ENCODE measurements at places on chromosomes 16 and 17.
A peak's percentile ranks its signal among the peaks of the same experiment; 100 is the strongest.

DNA sequence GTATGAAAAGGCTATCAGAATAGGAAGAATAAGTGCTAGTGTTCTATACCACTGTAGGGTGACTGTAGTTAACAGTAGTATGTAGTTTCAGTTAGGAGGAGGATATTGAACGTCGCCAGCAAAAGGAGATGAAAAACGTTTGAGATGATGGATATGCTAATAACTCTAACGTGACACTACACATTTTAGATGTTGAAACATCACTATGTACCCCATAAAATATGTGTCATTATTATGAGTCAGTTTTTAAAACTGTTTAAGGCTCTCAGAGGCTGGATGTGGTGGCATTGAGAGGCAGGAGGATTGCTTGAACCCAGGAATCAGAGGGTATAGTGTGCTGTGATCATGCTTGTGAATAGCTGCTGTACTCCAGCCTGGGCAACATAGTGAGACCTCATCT, 31.8 kb downstream of the UBN1 start:
- DNase-seq = no peak

GRCh38 chr17:3727041-3727440, 3.3 kb downstream of the HASPIN start:
- DNase-seq = peak; percentile 73

DNA sequence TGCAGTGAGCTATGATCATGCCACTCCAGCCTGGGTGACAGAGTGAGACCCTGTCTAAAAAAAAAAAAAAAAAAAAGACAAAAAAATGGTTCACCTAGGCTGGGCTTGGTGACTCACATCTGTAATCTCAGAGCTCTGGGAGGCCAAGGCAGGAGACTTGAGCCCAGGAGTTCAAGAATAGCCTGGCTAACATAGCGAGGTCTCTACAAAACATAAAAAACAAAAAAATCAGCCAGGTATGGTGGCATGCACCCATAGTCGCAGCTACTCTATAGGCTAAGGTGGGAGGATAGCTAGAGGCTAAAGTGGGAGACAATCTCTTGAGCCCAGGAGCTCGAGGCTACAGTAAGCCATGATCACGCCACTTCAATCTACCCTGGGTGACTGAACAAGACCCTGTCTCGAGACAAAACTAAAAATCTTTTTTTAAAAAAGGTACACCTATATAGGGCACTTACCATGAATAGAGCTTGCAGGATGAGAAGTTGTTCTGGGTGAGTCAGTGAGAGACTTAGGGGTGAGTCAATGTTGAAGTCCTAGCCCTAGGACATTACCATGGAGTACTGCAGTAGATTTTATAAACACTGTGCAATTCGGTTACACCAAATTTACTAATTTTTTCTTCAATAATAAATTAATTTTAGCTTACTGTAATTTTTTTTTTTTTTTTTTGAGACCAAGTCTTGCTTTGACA, 19.0 kb downstream of the USP32 start:
- no peak for DNase-seq

DNA sequence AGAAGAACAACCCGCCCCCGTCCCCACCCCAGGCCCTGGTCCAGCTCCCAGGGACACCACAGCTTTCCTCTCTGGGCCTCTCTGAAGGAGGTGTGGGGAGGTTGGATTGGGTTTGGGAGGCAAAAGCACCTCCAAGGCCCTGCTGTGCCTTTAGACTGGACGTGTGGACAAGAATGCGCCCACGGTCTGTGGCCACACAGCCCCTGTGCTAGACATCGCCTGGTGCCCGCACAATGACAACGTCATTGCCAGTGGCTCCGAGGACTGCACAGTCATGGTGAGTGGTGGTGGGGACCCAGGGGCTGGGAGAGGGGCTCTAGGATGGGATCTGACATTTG, 3.0 kb downstream of the CORO1A start:
- no peak for DNase-seq

DNA sequence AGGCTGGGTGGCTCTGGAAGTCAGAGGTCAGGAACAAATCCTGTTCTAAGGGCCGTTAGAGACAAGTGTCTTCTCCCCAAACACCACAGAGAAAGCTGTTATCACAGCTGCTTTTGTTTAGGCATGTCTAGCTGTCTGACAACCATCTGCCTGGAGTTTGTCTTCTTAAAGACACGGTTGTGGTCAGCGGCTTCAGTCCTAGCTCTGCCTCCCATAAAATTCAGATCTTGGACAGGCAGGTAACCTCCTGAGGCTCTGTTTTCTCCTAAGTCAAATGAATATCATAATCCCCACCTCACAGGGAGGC, 2.3 kb upstream of the ITGA3 start:
- no peak for DNase-seq

- DNase-seq = peak; percentile 68
Measured at GRCh38 chr17:78497115-78497540, 80.1 kb downstream of the DNAH17 start.

- no peak for DNase-seq
Measured at GRCh38 chr16:29676989-29677785, 1.8 kb upstream of the QPRT start.

DNA sequence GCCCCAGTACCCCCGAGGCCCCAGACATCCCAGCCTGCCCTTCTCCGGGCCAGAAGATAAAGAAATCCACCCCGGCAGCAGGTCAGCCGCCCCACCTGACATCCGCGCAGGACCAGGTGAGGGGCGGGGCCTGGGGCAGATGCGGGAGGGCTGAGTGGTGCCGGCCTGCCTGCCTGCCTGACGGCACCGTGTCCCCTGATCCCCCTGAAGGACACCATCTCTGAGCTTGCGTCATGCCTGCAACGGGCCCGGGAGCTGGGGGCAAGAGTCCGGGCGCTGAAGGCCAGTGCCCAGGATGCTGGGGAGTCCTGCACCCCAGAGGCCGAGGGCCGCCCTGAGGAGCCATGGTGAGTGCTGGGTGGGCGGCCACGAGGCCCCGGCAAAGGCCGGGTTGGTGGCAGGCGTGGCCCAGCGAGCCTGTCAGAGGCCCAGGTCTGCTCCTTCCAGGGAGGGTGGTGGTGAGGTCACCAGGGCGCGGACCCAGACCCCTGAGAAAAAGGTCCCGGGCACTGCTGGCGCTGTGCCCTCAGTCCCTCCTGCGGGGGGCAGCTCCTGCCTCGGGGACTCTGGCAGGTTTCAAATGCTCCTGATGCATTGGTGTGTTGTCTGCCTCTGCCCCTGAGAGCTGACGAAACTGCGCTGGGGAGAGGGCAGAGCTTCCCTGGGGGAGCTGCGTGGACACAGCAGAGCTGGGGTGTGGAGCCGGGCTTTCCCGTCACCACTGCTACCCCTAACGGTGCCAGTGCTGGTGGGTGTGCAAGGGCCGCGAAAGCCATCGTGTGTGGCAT, 1.2 kb downstream of the CDT1 start:
- peak; percentile 52 for DNase-seq

GRCh38 chr17:44362459-44362948, 1.1 kb downstream of the FAM171A2 start:
- DNase-seq = no peak

DNA sequence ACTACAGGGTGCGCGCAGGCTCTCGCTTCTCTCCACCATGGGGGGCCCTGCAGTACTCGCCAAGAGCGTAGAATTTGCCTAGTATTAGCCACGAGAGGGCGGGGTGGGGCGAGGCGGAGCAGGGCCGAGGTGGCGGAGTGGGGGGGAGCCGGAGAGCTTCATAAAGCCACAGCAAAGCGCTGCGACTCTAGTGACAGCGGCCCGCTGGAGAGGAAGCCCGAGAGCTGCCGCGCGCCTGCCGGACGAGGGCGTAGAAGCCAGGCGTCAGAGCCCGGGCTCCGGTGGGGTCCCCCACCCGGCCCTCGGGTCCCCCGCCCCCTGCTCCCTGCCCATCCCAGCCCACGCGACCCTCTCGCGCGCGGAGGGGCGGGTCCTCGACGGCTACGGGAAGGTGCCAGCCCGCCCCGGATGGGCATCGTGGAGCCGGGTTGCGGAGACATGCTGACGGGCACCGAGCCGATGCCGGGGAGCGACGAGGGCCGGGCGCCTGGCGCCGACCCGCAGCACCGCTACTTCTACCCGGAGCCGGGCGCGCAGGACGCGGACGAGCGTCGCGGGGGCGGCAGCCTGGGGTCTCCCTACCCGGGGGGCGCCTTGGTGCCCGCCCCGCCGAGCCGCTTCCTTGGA, at the start of gene TBX21:
Gene TBX21 (plus strand): TSS at position 190 of the 627 bp plus-strand sequence. CDS start 219 bp downstream, at position 409.
- DNase-seq = peak; percentile 93

DNA sequence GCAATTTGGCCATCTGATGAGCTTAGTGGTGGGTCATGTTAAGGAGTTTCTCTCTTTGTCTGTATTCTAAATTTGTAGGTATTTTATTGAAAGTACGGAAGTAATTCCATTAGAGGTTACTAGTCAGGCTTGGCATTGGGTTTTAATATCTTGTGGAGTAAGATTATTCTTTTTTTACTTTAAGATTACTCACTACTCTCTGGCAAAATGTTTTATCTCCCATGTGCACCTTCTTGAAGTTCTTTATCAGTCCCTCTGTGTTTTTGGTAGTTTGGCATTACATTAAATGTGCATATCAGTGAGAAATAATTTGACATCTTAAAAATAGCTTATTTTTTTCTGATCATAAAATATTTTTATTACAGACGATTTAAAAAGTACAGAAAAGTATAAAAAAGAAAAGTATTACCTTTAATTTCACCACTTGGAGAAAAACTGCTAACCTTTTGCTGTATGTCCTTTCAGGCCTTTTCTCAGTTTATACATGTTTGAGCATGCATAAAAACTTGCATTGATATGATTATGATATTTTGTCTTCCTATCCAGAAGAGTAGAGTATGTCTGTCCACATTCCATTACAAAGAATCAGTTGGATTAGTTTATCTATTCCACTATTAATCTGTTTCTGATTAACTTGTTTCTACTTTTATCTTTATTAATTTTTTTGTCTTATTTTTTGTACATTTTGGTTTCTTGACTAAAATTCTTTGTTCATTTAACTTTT, 198.3 kb downstream of the SPECC1 start:
- no peak for DNase-seq

DNA sequence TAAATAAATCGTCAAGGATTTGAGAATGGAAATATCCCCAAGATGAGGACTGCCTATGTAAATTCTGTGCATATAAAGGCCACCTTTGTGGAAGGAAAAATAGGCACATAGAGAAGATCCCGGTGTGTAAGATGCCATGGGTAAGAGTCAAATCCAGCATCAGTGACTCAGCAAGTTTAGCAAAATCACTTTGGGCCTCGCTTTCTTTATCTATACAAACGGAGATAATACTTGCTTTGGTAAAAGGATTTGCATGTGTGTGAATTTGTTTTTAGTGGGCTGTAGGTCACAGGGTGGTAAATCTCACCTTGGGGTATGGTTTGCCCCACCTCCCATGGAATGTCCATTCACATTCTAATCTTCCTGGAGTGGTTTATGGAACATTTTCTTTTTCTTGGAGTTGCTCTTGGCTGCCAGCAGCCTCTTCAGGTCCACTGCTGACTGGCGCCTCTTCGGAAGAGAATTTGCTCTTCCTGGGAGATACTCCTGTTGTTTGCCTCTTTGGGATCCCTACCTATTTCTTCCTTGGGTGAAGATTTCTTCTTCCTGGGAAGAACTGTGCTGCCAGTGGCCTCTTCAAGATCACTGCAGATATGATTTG, 587.6 kb downstream of the CDH11 start:
- no peak for DNase-seq

- no peak for DNase-seq
Measured at GRCh38 chr17:33217891-33218290, 75.2 kb downstream of the ASIC2 start.

GRCh38 chr16:65704866-65705265, 583.0 kb upstream of the CDH11 start:
- DNase-seq = peak; percentile 11

- DNase-seq = no peak
Measured at GRCh38 chr16:57504491-57504890, 18.2 kb upstream of the DOK4 start.

DNA sequence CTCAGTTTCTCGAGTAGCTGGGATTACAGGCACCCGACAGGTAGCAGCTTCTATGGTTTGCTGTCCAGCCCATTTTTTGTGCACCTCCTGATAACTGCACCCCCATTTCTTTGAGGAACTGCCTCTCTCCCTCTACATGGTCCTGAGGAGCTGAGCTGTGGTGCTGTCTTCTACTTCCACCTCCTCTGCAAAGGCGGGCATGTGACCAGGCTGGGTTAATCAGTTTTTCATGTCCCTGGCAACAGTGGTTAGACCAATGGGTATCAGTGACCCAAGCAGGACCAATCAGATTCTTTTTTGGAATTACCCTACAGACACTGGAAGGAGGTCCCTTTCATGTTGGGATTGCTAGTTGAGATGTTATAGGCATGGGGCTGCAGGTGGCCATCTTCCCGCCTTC, 41.3 kb downstream of the TBX21 start:
- DNase-seq = no peak

- no peak for DNase-seq
Measured at GRCh38 chr16:81928975-81929374, 82.3 kb downstream of the SDR42E1 start.

GRCh38 chr16:76784530-76784929, 406.5 kb upstream of the MON1B start:
- no peak for DNase-seq

- no peak for DNase-seq
Measured at GRCh38 chr17:76920364-76921139, 52.3 kb downstream of the MGAT5B start.

DNA sequence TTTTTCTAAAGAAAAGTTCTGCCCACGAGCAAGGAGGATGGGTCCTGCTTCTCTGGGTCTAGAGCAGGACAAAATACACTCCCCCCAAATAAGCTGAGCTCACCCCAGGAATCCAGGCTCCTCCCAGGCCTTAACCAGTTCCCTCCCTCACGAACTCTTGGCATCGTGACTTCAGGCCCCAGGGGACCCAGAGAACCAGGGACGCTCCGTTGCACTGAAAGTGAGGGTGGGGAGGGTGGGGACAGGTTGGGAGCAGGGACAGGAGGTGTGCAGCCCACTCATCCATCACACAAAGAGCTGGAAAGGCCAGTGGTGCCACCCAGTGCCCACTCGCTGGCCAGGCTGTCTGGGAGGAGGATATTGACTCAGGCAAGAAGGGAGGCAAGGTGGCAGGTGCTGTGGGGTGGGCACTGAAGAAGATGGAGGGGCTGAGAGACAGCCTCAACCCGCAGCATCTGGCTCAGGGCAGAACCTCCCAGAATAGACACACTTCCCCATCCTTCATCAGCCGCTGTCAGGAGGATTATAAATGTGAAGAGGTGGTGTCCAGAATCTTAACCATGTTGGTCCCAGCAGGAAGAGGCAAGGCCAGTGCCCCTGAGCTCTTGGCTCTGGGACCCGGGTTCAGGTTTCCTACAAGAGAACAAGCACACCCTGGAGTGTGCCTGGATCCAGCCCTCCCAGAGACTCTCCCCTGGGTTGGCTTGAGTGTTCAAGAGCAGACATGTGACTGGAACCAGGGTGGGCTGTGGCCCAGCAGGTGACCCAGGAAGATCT, 67.9 kb upstream of the RPL38 start:
- no peak for DNase-seq

Data from NAMALWA (cell line).